ENCODE measurements at places on chromosomes 2 and 18. TPM values are rescaled to one million over a fixed set of nuclear protein-coding genes. Genes with fewer than 3 reads are reported as not detected.

PCARE gene
- not detected for polyA plus RNA-seq

VWC2L gene
- not detected for polyA plus RNA-seq

GEN1 gene
- 3.2 TPM for polyA plus RNA-seq

GNAL gene
- polyA plus RNA-seq, result 0.20 TPM
